ENCODE measurements at places on chromosomes 2 and 18. TPM values are rescaled to one million over a fixed set of nuclear protein-coding genes. Genes with fewer than 3 reads are reported as not detected.

Gene PAX3
- not detected for total RNA-seq

Gene SALL3
- total RNA-seq, result 0.48 TPM

Gene DGKD
- total RNA-seq, result 15.2 TPM

Gene YES1
- total RNA-seq, result 111 TPM

Data from hepatocyte (in vitro differentiated cells).